ENCODE measurements at places on chromosomes 4 and X. TPM values are rescaled to one million over a fixed set of nuclear protein-coding genes. Genes with fewer than 3 reads are reported as not detected.

The ATP2B3 gene
- polyA plus RNA-seq = 0.03 TPM

The PWWP3B gene
- not detected for polyA plus RNA-seq

The ZNF275 gene
- 9.7 TPM for polyA plus RNA-seq

The PLP1 gene
- 0.62 TPM for polyA plus RNA-seq

The NXF2 gene
- polyA plus RNA-seq = not detected

The ANOS1 gene
- 0.07 TPM for polyA plus RNA-seq
